ENCODE measurements at places on chromosomes 4 and X. TPM values are rescaled to one million over a fixed set of nuclear protein-coding genes. Genes with fewer than 3 reads are reported as not detected.

DNA sequence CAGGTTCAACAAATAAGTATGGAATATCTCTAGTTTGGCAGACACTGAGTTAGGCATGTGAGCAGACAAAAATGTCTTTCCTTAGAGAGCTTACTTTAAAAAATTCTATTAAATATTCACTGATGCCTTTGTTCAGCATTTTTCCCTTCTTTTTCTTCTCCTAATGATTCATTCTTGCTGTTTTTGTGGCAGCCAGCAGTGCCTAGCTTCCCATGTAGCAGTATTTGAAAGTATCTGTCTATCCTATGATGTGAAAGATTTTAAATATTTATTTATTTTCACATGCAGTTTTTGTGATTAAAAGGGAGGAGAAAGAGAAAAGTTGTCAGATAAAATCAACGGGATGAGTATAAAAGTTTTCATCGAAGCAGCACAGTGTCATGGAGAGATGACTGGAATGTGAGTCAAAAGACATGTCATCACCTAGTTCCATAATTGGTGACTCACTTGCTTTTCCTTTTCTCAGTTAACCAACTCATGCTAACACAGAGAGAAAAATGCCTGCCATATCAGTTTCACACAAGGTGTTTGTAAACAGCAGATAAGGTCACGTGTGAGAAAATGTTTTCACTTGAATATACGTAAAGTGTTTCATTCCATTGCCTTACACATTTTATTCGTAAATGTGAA lies 69.8 kb downstream of the BMPR1B start:
- peak; percentile 79 for DNase-seq

- peak; percentile 92 for DNase-seq
Measured at GRCh38 chr4:7650606-7651385, 216.1 kb upstream of the PSAPL1 start.

GRCh38 chr4:1503583-1504471 lies 97.6 kb upstream of the NKX1-1 start:
- DNase-seq: peak; percentile 78

DNA sequence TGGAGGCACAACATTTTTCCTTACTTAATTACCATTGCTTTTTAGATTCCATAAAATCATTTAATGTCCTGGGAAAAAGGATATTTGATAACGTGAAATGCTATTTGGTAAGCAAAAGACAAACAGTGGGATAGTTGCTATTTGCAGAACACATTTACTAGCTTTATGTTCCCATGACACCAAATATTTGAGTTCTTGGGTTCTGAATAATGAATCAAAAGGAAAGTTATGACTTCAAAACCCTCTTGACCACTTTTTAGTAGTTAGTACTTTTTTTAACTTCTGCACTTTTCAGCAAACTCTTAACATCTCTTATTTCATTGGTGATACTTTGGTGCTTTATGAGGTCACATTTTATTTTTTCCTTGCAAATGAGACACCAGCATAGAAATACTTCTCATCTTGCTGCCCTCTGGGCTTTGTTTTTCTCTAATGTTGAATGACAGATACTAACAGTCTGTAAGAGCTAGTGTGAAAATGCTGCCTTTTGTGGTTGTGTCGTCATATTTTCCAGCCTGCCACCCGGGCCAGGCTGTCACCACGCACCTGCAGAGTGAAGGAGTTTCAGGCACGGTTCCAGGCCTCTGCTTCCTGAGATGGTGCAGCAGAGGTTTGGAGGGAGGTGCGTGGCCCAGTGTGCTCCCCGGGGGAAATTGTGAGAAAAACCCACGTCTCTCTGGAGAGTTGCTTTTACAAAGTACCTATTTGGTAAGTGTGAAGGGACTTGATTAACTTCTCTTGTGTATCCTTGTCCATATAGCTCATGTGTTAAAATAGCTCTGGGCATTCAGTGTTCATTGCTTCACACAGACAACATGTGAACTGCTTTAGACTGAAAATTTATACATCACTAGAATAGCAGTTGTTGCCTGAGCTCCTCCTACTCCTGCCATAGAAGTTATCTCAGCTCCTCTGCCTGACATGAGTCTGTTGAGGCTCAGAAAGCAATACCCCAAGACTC lies 34.7 kb downstream of the MSL3 start:
- no peak for DNase-seq

DNA sequence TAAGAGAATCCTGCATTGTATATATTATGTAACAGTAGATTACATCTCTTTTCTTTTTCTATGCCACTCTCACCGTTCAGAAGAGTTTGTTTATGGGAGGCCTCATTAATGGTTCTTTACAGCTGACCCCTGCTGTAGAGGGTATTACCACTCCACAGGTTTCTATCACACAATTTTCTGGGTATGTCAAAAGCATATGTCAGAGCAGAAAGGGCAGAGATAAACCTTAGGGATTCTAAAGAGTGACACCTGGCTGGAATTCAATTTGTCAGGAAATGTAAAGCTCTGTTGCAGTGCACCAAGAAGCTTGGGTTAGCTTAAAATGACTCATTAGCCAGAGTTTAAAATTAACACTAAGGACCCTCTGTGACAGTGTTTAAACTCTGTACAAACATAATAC lies 658.7 kb downstream of the PCDH18 start:
- DNase-seq: no peak

- no peak for DNase-seq
Measured at GRCh38 chrX:53716328-53717088, 30.0 kb upstream of the HUWE1 start.

GRCh38 chr4:137647375-137647774 lies 115.1 kb upstream of the PCDH18 start:
- no peak for DNase-seq

- DNase-seq: no peak
Measured at GRCh38 chr4:180589575-180589974, 1653.6 kb upstream of the TENM3 start.

GRCh38 chr4:39621582-39621981 lies 17.1 kb downstream of the SMIM14 start:
- DNase-seq: no peak

GRCh38 chrX:46957297-46957696 lies 45.1 kb downstream of the JADE3 start:
- DNase-seq: peak; percentile 22

DNA sequence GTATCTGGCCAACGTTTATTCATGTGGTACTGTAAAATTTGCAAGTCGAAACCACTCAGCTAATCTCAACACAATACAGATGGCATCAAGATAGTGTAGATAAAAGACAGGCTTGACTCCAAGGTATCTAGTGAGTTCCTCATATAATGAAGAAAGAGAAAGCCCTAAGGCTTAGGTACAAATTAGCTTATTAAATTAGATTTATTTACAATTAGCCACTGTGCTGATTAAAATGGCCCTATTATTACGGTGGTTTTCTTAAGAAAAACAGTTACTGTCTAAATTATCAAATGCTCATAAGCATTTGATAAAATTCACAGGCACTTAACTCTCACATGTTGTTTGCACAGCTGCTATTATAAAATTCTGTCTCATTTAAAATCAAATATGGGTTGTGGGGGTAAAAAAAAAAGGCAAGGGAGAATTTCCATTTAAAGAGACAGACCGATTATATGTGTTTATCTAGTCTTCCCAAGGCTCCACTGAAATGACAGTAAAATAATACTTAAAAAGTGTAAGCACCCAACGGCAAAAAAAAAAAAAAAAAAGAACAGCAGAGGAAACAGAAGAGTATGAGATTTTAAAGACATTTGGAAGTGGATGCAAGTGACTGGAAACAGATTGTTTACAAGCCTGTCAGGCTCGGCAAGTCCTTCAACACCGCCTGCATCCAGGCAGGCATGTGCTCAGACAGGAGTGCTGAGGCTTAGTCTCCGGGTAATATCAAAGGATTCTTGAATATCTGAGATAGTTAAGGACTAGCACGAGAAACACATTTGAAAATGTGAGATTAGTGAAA lies 55.1 kb downstream of the FAM13A start:
- peak; percentile 26 for DNase-seq

GRCh38 chr4:126874533-126874932 lies 758.2 kb upstream of the INTU start:
- DNase-seq: no peak

DNA sequence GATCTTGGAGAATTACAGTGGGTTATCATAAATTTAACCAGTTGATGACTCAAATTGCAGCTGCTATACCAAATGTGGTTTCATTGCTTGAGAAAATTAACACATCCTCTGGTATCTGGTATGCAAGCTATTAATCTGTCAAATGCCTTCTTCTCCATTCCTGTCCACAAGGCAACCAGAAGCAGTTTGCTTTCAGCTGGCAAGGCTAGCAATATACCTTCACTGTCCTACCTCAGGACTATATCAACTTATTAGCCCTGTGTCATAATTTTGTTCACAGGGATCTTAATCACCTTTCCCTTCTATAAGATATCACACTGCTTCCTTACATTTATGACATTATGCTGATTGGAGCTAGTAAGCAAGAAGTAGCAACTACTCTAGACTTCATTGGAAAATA lies 110.0 kb upstream of the GPC3 start:
- no peak for DNase-seq

- DNase-seq: no peak
Measured at GRCh38 chr4:5478169-5478568, 230.2 kb downstream of the EVC2 start.

DNA sequence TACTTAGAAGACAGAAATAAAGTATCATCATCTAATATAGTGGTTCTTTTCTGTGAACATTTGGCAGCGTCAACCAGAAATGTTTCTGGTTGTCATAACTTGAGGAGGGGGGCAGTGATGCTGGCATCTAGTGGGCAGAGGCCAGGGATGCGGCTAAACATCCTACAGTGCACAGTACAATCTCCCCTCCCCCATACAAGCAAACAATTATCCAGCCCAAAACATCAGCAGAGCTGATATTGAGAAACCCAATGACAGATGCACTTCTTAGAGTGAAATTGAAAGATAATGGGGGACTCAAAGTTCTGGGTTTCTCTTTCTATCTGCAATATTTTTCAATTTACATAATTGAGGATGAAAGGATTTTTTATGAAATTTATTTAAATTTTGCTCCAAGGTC lies 1.9 kb upstream of the EIF1AX start:
- DNase-seq: no peak

- no peak for DNase-seq
Measured at GRCh38 chr4:181085557-181085956, 1157.6 kb upstream of the TENM3 start.

DNA sequence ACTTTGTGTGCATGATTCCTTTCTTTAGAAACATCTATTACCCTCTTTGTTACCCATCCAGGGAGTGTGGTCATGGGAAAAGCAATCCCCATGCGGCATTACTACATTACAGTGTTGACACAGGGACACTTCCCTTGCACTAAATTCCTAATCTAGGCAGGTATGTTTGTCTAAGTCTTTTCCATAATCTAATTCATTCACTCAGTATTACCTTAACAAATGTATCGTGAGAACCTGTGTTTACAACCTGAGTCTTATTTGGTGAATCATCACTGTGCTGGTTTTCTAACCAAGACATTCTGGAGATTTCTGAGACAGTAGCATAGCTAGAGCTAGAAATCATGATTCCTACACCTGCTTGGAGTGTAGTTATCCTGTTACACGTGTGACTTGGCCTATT lies 326.8 kb downstream of the BMPR1B start:
- no peak for DNase-seq

DNA sequence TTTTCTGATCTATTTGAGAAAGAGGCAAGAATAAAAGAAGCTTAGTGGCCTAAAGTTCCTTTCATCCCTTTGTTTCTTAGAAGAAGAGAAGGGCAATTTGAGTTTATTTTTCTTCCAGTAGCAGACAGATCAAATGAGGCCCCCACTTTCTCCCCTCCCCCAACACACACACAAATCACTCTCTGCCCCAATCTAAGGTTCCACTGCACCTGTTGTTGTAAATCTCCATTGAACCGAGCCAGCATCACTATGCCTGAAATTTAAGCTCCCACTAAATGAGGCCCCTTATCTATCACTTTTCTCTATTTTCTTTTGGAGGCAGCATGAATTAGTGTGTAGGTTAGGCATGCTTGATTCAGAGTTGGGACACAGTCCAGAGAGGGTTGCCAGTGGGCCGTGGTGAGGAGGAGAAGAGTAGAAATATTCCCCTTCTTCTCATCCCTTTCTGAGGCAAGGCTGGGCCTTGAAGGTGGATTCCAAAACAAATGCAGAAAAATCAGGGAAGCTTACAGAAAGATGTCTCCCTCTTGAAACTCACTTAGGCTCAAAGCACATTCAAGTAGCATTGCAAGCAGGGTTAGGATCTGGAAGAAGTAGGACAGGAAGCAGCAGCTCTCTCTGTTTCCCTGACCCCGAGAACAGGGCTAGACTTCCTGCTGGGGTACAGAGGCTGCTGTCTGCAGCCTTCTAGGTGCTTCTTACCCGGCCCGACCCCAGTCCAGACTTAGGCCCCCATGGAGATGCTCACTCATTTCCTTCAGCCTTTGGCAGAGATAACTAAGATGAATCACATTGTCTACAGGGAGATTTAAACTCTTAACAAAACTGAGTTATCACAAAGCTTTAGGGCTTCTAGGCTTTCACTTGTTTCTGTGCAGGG lies 70.7 kb downstream of the RASL11B start:
- DNase-seq: peak; percentile 61

DNA sequence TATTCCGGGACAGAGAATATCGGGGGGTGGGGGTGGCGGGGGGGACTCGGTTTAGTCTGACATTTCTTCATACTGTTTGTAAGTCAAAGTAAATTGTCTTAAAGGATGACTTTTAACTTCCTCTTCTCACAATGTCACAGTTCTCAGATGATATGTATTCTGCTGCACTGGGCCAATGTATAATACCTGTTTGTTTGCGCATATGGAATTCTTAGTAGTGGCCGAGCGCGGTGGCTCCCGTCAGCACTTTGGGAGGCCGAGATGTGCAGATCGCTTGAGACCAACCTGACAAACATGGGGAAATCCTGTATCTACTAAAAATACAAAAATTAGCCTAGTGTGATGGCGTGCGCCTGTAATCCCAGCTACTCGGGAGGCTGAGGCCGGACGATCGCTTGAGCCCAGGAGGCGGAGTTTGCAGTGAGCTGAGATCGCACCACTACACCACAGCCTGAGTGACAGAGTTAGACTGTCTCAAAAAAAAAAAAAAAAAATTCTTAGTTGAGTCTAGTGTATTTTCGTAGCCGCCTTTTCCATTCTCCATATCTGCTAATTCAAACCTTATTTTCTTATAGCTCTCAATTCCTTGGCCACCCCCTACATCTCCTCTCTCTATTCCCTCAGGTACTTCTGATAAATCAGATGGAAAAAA lies 851 bp downstream of the POLR2B start:
- no peak for DNase-seq

Gene HEPH
- total RNA-seq: 64.5 TPM

Gene PDLIM3
- 1.8 TPM for total RNA-seq

Gene SLC16A2
- 15.6 TPM for total RNA-seq

Gene CC2D2A
- total RNA-seq: 35.4 TPM

Gene BTC
- total RNA-seq: 0.29 TPM

Gene RAB40AL
- 0.88 TPM for total RNA-seq

Gene POLA1
- 10.0 TPM for total RNA-seq

Gene SLITRK4
- 0.29 TPM for total RNA-seq

Gene LRAT
- not detected for total RNA-seq

Data from osteoblast (primary cell).